ENCODE measurements at places on chromosomes 13 and 19. TPM values are rescaled to one million over a fixed set of nuclear protein-coding genes. Genes with fewer than 3 reads are reported as not detected.

- peaks cover 2% of the 10 kb centered on the region for H3K27me3 ChIP-seq
- no peaks in the 10 kb centered on the region for H3K36me3 ChIP-seq
- H3K4me1 ChIP-seq: no peaks in the 10 kb centered on the region
- no peak overlapping the region for H3K4me3 ChIP-seq
- no peak for DNase-seq
Observed at GRCh38 chr13:101258071-101258470, 158.2 kb downstream of the NALCN start.

PTGIR gene
- 1.2 TPM for total RNA-seq

DCT gene
- 0.19 TPM for total RNA-seq

DNA sequence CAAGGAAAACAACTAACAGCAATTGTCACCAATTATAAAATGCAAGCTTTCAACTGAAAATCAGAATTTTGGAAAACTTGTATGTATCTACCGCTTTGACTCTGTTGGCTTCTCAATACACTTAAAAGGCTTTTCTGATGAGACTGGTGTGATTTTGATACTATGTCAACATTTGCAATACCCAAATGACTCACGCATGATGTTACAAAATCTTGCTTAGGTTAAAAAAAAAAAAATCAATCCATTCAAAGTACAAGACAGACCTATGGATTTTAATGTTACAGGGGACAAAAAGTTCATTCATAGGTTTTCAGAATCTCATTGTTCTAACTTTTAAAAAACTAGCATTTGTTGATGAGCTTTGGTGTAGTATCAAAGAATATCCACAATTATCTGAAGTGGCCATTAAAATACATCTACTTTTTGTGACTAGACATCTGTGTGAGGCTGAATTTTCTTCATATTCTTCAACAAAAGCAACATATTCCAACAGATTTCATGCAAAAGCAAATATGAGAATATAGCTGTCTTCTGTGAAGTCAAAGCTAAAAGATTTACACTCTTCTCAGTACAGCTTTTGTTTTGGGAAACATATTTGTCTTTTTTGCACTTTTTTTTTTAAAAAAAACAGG, 10.7 kb downstream of the ELF1 start:
- no peaks in the 10 kb centered on the region for H3K27me3 ChIP-seq
- peaks cover 26% of the 10 kb centered on the region for H3K4me1 ChIP-seq
- DNase-seq: no peak
- H3K36me3 ChIP-seq: no peaks in the 10 kb centered on the region
- no peak overlapping the region for H3K4me3 ChIP-seq

All from T-cell (primary cell).